Ovary (tissue), 10 donors: ENCODE measurements at places on chromosomes 11 and 22. TPM values are rescaled to one million over a fixed set of nuclear protein-coding genes. Genes with fewer than 3 reads are reported as not detected.
A peak's percentile ranks its signal among the peaks of the same experiment; 100 is the strongest.

- no peak for DNase-seq
Observed at GRCh38 chr11:1375955-1376258, 13.8 kb upstream of the BRSK2 start.

GRCh38 chr22:39431821-39432251, 25.0 kb upstream of the MGAT3 start:
- no peak for DNase-seq

DNA sequence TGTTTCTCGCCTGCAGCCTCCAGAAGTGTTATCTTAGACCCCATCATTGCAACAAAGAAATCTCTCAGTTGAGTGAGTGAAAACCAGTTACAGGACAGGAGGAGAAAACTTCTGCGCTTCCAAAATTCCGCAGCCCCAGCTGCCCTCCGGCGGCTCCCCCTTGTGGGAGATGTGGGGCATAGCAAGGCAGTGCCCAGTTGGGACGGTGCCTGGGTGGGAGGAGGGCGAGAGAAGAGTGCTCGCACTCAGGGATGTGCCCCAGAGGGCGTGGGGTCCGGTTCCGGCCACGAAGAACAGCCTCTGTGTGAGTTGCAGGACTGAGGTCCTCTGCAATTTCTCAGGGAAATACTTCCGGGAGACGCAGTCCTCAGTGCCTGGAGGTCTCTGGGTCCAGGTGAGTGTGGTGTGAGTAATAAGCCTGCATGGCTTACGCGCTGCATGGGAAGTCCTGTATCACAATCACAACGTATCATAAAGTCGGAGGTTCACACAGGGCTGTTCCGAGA, 87.0 kb upstream of the BLID start:
- peak; percentile 90 for DNase-seq

- DNase-seq: no peak
Observed at GRCh38 chr11:84812471-84812969, 814.6 kb downstream of the DLG2 start.

DNA sequence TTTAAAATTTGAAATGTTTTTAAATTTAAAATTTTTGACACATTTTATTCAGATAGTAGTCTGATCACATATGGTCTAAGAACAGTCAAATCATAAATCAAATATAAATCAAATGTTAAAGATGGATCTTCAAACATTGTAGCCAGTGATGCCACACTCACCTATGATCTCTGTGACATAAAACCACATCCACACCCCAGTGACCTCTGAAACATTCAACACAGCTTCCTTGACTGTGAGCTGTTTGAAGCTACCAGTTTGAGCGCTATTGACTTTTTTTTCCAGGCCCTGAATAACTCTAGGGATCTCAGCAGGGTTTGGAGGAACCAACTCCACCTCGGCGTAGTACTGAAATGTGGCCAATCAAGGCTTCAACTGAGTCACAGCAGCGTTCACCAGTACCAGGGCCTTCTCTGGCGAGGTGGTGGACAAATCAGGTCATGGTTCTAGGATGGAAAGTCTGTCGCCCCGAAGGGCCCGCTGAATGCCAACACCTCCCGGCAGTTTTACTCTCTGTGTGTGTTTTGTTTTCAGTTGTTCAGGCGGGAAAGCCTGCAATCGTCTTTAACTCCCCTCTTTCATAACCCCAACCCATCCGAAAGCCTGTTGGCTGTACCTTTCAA, 4.3 kb upstream of the MARK2 start:
- DNase-seq: no peak

DNA sequence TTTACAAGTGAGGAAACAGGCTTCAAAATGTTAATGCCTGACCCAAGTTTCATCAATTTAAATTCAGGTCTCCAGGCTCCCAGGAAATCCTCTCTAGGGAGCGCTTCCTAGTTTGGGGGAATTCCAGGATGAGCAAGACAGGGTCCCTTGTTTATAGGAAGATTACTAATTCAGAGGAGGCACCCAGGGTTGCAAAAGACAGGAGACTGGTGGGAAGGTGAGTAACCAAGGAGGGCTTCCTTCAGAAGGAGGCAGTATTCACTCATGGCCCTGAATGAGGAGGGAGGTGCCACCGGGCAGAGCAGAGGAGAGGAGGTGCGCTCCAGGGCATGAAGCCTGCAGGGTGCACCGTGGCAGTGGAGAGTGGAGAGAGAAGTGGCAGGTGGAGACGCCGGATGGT, 1.6 kb downstream of the TMEM132A start:
- DNase-seq: no peak

- DNase-seq: no peak
Observed at GRCh38 chr11:117932426-117932825, 3.2 kb upstream of the TMPRSS13 start.

GRCh38 chr11:62999649-63000048, 14.9 kb upstream of the SLC22A6 start:
- no peak for DNase-seq

DNA sequence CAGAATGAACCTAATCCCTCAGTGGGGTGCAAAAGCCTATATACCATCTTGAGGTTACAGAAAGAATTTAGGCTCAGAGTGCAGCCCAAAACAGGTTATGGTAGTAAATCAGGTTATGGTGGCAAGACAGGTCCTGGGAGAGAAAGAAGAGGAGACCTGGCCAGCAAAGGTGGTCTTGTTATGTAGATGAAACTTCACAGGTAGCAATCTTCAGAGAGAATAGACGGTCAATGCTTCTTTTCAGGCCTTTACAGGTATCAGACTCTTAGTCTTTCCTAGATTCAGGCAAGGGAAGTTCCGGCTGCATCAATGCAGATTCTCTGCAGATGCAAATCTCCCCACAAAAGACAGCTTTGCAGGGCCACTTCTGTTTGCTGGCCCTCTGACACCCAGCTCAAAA, 45.8 kb upstream of the SORL1 start:
- no peak for DNase-seq

DNA sequence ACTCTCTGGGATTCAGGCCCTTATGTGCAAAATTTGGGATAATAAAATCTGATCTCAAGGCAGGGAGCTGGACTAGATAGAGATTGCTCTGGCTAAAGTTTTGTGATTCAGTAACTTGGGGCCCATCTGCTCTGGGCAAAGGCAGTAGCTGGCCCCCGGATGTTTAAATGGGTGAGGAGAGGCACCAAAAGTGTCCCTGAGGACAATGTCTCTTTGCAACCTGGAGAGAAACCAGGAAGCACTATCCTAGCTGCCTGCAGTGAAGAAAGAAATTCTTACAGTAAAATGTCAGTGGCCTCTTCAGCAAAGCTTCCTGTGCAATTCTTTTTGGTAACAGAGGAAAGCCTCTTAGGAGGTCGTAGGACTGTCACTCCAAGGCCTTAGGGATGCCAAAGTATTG, 54.6 kb upstream of the BARX2 start:
- no peak for DNase-seq

DNA sequence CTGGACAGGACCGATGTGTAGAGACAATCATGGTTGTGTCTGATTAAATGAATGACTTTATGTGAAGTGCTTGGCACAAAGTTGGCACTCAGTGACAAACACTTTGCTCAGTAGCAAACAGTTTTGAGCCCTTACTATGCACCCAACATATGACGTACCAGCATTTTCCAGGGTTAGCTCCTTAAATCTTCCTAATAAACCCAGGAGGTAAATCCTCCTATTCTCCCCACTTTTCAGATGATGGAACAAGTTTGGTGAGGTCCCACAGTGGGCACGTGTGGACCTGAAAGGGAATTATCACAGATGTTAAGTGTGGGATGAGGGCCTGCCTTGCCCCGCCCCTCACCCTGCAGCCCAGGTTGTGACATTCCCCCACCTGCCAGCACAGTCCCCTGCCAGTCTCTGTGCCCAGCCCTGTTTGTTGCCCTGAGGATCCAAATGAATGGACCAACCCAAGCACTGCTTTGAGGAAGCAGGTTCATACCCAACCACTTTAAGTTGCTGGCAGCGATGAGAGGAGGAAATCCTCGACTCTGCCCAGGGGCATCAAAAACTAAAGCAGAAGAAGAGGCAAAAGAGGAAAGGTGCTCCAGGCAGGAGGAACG, 6.6 kb upstream of the CARD10 start:
- no peak for DNase-seq

DNA sequence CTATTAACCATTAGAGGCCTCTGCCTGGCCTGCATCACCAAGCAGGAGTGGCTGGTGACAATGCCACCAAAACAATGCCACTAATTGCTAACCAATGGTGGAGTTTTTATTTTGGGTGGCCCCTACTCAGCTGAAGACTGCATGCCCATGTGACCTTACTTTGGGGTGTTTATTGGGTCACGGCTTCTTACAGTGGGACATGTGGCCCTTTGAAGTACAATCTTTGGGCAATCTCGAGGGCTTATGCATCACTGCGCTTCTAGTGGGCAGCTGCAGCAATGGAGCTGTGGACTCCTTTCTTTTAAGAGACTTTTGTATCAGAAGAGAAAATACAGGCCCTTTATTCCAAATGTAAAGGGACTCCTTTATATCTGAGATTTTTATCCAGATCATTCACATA, 85.7 kb downstream of the IGLL5 start:
- DNase-seq: no peak

GRCh38 chr11:109112821-109113280, 309.1 kb upstream of the C11orf87 start:
- no peak for DNase-seq

GRCh38 chr11:9771071-9771511, 107.2 kb downstream of the SWAP70 start:
- DNase-seq: no peak

GRCh38 chr11:5881756-5882155, 1.3 kb downstream of the OR52E4 start:
- DNase-seq: no peak

DNA sequence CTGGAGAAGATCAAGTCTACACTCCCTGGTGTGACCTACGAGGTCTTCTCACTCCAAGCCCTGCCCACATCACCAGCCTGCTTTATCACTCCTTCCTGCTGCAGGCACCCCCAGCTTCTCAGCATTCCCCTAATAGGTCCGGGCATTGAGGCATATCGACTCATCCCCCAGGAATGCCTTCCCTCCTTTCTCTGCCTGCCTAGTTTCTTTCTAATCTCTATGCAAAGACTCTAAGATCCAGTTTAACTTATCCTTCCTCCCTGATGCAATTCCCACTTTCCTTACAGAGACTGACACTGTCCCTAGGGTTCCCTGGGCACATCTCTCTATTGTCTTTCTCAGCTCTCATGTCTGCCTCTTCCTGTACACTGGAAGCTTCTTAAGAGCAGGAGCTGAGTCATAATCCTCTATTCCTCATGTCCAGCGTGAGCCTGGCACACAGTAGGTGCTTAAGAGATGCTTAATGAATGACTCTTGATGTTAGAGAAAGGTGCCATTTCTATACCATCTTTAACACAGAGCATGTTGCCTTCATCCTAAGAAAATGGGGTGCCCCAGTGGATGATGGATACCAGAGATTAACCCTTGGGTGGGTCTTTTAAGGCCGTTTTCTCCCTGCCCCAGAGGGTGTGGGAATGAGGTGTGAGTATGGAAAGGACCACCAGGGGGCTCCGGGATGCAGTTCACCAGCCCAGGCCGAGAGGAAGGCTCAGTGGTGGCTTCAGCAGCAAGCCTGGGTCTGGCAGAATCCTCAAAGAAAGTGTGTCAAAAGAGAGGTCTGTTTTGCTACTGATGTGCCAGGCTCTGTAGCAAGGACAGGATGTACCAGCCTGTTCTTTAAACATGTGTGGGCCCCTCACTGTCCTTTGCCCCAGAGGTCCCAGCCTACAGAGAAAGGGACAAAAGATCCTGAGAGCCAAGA, 34.7 kb downstream of the PARVA start:
- DNase-seq: peak; percentile 70

DNA sequence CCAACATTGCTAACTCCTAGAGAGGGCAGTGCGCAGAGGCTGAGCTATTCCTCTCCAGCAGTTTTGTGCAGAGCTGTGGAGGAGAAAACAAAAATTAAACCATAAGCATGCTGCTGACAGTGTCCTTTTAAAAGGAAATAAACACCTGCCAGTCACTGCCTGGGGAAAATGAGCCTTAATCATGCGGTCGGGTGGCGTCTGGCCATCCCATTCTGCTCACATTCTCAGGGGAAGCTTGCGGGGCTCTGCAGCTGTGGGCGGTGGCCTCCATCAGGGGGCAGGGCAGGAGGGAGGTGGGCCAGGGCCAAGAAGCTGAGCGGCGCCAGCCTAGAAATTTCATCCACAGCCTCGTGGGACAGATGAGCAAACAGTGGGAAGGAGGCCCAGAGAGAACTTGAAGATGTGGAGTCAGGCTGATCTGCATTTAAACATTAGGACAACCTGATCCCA, 71.0 kb upstream of the TP53I11 start:
- peak; percentile 23 for DNase-seq

JHY gene
- total RNA-seq: 3.3 TPM

NRIP3 gene
- total RNA-seq: 1.2 TPM

RFPL2 gene
- not detected for total RNA-seq

BBS1 gene
- total RNA-seq: 54.7 TPM

MYOD1 gene
- not detected for total RNA-seq

WT1 gene
- 171 TPM for total RNA-seq

ABCG4 gene
- not detected for total RNA-seq

BDNF gene
- total RNA-seq: 0.10 TPM

CSNK2A3 gene
- not detected for total RNA-seq
